HT-29 (cell line): ENCODE measurements at places on chromosomes 1 and 21. TPM values are rescaled to one million over a fixed set of nuclear protein-coding genes. Genes with fewer than 3 reads are reported as not detected.

Gene CAPN8
- total RNA-seq = 50.6 and 71.9 TPM in 2 replicates

Gene FCRL6
- not detected in 2 replicates for total RNA-seq

- DNase-seq = no peak
Observed at GRCh38 chr1:174077749-174078490, 55.8 kb upstream of the RC3H1 start.

GRCh38 chr1:43706598-43707189 is 642 bp upstream of the ST3GAL3 start:
- peak; percentile 49 for DNase-seq

DNA sequence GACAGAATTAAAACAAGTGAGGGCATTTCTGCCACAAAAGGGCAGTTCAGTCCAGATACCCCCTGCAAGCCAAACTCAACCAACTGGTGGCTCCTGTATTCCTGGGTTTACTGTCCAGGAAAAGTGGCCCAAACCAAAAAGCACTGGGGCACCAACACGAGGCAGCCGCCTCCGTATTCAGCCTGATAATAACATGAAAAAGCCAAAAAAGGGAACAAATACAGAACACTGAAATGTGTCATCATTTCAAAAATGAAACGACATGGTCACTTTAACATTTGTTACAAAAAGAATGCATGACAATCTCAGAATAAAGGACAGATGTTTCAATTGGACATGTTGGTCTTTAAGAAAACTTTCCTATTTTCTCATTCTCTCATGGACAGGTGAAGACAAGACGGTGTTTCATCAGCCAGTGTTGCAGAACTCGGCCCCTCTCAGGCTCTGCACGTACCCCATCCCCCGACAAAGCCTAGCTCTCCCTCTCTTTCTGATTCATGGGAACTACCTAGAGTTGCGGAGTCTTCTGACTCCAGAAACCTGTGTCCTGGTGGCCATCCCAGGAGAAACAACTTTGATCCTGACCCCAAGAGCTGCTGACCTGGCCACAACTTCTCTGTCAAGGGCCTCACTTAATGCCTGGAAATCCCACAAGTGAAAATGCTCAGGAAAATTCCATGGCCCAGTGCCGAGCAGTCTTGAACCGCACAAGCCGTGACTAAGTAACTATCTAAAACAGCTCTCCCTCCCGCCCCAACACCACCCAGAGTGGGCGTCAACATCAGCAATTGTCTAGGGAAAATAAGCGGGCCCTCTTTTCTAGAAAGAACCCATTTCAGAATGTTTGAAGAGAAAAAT is 27.1 kb downstream of the ZBTB17 start:
- DNase-seq = no peak
